Brain (organoid and tissue), 16 donors: ENCODE measurements at places on chromosomes 4 and X.

DNA sequence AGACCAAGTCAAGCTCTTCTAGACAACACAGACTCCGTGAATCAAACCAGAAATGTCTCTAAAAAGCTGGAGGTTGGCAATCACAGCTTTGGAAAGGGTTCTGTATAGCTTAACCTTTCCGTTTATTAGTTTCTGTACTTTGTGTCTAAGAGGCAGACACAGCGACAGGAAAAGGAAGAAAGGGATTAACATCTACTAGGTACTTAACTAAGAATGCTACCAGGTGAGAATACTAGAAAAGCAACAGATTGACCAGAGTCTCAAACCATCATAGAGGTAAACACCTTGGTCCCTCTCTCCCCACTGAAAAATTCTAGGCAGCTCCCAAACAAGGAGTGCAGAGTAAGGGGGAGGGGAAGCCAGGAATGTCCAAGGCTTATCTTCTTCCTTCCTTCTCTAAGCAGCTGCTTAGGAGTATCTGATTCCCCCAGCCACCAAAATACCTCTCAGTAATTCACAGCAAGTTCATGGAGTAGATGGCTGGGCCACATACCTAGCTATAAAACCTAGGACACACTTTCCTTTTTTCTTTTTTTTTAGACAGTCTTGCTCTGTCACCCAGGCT lies 80.8 kb downstream of the APBB2 start:
- DNase-seq: no peak

DNA sequence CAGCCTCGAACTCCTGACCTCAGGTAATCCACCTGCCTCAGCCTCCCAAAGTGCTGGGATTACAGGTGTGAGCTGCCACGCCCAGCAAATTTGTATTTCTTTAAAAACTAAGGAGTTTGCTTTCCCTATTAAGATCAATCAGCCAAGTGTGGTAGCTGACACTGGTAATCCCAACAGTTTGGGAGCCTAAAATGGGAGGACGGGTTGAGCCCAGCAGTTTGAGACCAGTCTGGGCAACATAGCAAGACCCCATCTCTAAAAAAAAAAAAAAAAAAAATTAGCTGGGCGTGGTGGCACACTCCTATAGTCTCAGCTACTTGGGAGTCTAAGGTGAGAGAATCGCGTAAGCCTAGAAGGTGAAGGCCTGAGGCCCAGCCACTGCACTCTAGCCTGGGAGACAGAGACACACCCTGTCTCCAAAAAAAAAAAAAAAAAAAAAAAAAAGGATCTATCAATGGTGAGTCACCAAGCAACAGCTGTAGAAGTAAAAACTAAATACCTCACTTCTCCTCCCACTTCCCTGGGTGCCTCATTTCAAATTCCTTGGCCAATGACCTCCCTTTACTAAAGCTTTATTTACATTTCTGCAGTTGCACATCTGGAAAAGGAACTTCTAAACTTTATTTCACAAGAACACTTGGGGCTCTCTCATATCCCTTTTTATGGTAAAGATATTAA lies 54.5 kb downstream of the LDB2 start:
- DNase-seq: no peak

- no peak for DNase-seq
Observed at GRCh38 chr4:150683775-150684350, 101.9 kb downstream of the MAB21L2 start.

DNA sequence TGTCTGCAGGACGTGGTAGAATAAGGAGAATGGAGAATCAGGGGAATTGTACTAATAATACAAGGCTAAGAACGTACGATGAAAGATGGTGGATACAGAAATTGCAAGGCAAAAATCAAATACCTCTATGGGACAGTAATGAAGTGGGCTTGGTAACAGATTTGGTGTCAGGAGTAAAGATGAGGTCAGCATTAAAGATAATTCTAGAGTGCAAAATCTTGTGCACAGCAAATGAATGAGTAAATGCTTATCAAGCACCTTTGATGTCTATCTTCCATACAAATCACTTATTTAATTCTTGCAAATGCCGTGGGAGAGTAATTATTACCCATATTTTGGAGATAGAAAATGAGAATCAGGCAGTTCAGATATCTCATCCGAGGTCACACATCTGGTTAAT lies 70.9 kb downstream of the DDX60 start:
- DNase-seq: no peak

GRCh38 chrX:125765347-125765746 lies 400.7 kb downstream of the DCAF12L2 start:
- DNase-seq: no peak

DNA sequence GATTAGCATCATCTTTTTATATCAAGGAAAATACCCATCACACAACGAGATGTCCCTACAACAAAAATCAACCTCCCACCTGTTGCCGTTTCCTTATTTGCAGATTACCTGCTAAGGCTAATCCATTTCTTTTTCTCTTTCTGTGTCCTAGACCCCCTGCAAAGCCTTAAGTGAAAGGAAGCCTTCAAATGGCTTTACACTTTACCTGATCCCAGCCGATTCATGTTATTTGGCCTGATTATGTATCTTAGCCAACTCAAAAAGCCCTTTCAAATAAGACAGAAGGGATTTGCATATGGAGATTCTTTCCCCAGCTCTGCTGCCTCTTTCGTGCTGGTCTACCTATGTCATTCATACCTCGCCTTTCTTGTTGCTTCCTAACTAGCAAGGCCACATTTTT lies 14.4 kb downstream of the ABCG2 start:
- no peak for DNase-seq

DNA sequence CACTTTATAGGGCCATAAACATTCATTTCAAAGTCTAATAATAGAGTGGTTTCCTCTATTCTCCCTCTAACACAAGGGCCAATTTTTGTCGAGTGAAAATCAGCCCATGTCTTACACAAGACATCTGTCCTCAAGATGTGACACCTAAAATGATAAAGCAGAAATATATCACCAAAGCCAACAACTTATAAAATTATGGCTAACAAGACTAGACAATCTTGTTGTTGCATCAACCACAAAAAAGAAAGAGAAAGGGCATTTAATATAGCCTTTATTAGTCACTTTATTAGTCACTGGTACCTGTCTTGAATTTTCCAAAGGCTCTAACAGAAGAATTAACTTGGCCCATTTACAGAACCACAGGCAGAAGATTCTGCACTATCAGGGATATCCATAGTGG lies 161.6 kb downstream of the SMIM20 start:
- no peak for DNase-seq

- DNase-seq: peak; percentile 18
Observed at GRCh38 chrX:54452920-54453319, 12.7 kb downstream of the TSR2 start.

DNA sequence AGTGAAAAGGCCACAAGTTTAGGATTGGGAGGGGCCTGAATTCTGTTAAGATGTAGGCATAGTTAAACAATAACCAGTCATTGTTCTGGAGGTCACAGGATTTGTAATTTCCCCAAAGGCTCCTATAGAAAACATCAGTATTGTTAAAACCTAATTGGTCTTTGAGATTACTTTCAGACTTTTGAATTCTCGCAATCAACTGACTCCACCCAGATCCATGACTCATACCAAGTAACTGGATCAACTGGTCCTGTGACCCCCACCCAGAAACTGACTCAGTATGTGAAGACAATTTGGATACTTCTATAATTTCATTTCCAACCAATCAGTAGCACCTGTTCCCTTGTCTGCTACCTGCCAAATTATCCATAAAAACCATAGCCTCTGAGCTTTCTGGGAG lies 28.4 kb downstream of the MAGEB16 start:
- DNase-seq: no peak

GRCh38 chr4:38177641-38178391 lies 217.6 kb downstream of the PTTG2 start:
- DNase-seq: no peak

DNA sequence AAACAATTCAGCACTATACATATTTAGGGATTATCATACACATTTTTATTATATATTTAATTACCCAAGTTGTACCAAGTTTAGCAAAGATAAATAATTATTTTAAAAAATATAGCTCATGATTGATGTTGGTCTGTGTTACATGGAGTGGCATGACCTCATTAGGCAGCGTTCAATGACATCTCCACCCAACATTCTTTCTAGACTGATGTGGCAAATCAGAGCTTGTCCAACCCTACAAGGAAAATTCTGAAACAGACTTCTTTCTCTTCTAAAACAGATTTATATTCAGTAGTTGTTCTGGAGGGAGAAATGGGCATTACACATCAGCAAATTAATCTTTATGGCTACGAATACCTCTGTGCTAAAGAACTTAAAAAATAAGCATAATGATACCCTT lies 189.7 kb downstream of the PDGFC start:
- no peak for DNase-seq
